Iris pigment epithelial cell (primary cell): ENCODE measurements at places on chromosomes 16 and 17.

- no peak for DNase-seq
Measured at GRCh38 chr17:17987187-17987896, 14.7 kb downstream of the DRC3 start.

DNA sequence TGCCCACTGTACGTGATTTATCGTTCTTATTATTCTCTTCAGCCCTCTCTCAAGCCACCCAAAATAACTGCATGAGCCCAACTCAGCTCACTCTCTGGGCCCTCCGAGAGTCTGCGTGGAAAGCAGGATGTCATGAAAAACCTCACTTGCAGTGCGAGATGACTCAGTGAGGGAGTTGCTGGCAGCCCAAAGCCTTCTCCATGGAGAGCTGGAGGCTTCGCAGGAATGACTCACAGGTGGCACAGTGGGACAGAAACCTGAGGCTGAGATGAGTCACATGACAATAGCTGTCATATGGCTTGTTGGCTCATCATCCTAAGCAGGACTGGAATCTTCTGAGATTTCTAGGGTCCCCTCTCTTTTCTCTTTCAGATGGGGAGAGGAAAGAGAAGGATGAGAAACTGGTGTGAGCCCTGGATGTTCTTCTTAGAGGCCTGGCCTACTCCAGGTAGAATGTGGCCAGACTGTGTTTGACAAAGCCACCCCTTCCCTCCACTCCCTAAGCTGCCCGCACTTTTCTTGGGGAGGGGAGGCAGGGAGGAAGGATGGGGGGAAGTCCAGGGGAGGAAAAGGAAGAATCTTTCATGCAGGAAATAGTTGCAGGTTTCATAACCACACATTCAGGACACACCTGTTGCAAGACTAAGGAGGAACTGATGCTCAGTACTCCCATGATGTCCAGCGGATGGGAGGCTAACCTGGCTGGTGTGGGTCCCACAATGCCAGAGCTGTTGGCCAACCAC lies 160.6 kb upstream of the RPL38 start:
- DNase-seq, result peak; percentile 65

GRCh38 chr16:65289022-65289421 lies 167.2 kb upstream of the CDH11 start:
- DNase-seq, result no peak

DNA sequence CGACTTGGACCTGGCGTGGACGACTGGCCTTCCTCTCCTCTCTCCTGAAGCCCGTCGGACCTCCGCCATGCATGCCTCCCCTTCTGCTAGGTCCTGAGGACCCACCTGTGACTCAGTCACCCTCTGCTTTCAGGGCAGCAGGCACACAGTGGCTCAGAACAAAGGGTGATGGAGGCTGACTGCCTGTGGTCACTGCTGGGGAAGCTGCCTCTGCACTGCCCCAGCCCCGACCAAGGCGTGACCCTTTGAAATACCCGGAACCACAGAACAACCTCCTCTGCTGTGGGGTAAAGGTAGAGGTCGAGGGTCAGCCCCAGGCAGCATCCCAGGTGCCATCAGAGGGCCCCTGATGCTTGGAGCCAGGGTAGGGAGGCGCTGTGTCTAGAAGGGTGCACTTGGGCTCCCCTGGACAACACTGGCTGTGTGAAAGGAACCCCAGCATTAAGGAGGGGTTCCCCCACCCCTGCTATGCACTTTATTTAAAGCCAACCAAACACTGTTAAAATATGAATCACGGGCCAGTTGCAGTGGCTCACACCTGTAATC lies 12.5 kb upstream of the SLC4A1 start:
- DNase-seq, result no peak

DNA sequence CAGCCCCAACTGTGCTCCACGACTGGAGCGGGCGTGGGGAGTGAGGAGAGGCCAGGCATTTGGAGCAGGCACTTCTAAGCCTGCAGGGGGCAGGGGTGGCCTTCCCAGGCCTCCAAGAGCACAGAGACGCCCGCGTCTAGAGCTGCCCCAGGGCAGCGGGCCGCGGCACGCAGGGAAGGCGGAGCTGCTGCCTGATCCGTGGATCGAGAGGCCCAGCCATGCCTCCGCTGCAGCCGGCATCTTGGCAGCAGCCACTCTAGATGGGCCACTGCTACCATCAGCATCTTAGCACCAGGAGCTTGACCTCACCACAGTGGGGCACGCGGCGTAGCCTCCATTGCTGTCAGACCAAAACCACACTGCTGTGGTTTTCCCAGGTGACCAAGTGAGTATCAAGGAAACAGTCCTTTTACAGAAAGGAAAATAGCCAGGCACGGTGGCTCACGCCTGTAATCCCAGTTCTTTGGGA lies 20.4 kb upstream of the WDR45B start:
- peak; percentile 46 for DNase-seq

DNA sequence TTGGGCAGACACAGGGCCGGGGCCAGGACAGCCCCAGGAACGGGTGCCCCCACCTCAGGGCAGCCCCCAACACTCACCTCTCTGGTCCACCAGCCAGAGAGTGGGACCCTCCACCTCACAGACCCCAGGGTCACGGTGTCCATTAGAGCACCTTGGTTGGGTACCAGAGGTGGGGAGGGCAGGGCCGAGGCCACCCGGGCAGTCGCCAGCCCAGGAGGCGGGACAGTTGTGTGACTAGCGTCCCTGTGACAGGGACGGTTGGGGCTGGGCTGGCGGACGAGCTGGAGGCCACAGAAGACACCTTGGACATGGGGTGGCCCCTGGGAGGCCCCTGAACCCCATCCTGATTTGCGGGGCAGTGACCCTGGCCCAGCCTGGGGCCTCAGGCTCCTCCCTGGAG lies 11.7 kb upstream of the C1QTNF8 start:
- DNase-seq, result no peak

GRCh38 chr17:6752068-6752909 lies 3.6 kb upstream of the XAF1 start:
- DNase-seq, result peak; percentile 100

DNA sequence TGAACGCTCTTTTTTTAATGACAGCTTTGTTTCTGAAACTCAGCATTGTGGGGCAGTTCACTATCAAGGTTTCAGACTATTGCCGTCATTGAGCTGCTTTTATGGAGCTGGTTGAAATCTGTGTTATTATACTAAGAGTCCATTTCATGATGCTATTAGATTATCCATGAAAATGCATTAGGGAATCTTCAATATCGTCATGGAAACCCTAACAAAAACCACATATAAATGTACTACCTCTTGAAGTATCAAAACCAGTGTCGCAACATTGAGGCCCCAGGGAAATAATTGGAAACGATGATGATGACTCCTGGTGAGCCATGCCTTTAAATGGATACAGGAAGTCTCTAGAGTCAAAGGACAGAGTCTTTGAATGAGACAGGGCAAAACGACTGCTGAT lies 231.6 kb upstream of the CPHXL start:
- DNase-seq, result no peak

DNA sequence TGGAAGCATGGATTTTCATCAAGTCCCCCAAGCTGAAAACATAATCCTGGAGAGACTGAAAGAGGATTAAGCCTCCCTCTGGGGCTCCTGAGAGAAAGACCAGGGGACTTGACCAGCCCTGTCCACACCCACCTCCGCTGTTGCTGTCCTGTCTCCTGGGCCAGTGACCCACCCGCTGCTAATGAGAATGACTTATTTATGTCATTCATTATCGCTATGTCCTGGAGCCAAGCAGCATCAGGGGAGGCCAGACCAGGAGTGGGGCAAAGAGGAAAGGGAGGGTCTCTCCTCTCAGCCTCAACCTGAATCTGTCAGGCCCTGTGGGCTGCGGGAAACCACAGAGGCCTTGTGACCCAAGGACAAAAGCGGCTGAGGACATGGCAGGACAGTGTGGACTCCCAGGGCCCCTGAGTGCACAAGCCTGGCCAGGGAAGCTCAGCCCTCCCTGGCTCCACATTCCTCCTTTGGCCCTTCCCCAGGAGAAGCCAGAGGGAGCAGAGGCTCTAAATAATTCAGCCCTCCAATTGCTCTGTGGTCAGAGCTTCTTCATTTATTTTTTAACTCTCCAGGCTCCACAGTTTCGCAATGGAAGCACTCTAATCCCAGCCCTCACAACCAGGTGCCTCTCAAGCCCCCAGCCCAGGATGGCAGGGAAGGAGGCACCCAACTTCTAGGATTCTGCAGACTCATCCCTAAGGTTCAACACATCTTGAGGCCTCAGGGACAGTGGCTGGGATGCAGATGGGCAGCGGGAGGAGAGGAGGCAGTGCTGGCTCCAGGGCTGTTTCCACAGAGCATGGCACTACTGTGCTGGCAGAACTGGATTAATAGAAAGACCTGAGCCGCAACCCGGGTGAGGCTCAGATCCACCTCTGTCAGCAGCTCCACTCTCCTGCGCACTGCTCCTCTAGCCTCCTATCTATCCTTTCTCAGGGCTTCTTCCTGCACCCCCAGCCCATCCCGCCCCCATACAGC lies 19.1 kb downstream of the CUEDC1 start:
- DNase-seq, result peak; percentile 52

DNA sequence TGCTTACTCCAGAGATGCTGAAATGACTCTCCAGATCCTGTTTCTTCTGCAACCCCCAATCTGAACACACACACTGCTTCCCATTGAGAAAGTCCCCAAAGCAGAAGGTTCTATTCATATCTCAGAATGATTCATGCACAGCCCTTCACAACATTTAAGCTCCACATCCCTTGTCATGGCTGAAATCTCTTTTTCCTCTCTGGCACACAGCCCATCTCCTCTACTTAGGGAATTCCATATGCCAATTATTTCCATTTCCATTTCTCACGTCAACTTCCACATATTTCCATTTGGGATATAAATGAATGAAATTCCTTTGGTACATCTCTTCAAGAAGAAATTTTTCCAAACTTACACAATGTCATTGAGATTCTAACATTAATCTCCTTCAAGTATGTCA lies 119.6 kb downstream of the CDH11 start:
- peak; percentile 90 for DNase-seq

DNA sequence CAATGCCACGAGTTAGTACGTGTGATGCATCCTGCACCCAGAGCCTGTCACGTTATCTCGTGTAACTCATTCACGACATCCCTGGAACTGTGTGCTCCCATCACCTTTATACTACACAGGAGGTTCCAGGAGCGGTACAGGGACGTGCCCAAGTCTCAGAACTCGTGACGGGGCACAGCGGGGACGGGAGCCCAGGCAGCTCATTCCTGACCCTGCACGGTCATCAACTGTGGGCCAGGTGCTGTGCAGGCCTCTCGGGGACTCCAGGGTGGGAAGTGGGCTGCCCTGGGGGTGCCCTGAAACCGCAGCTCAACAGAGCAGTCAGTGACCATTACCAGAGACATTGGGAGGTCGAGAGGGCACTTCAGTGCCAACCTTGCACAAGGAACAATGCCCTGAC lies 11.1 kb upstream of the KIF19 start:
- DNase-seq, result no peak

DNA sequence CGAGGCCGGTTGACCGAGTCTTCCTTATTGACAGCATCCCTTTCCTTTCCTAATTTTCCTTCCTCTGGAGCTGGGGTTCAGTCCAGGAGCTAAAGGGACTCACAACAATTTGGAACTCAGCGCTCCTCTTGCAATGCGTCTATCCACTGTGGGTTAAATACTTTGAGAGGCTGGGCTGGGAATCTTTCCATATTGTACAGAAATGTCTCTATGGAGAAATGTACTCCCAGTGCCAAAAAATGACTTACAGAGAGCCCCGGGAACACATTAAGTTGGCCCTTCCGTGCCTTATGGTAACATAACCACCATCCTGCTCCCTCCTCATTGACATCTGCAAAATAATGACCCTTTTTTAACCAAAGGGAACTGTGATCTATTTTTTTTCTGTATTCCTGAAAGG lies 192.8 kb downstream of the FTO start:
- DNase-seq, result no peak

DNA sequence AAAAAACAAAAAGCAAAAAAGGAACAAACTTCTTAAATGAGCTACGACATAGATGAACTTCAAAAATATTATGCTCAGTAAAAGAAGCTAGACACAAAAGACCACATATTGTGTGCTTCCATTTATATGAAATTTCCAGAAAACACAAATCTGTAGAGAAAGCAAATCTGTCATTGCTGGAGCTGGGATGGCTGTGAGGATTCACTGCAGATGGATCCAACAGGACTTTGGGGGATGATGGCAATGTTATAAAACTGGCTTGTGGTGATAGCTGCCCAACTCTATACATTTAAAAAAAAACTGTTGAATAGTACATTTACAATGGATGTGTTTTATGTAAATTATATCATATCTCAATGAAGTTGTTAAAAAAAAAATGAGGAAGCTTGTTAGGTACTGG lies 52.6 kb upstream of the MAP3K14 start:
- DNase-seq, result no peak

DNA sequence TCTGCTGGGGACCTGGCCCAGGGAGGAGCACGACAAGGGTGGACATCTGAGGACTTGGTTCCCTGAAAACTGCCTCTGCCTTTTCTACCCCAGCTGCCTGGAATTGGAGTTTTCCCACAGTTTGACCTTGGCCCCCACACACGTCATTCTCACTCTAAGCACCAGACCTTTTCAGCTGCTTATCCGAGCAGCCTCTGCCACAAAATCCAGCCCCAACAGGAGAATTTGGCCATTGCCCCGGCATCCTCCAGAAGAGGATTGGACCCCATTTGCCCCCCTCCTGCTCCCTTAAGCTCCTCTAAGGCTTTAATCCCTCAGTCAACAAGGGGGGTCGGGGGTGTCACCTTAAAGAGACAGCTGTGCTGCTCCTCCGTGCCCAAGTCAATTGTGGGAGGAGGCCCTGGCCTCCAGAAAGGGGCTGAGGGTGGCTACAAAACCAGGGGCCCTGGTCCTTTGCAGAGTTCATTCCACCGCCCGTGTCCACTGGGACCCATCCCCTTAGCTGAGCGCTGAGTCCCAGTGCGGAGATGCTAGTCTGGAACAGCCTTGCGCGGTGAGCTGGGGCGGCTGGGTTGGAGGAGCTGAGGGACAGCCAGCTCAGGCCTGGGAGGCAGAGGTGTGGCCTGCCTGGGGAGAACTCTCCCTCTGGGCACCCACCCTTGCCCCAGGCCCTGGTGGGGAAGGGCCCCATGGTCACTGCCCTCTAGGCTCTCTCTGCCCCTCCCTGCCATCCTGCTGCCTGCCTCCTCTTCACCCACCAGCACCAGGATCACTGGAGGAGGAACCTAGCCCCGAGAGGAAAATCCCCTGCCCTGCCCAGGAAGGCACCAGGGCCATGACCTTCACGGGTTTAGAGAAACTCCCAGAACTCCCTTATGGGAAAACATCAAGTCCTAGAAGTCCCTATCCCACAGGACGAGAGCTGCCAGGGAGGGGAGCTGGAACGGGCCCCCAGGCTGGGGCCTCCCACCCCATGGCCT lies 18.8 kb downstream of the TTYH2 start:
- DNase-seq, result no peak

- no peak for DNase-seq
Measured at GRCh38 chr16:86198206-86199118, 299.5 kb downstream of the IRF8 start.
